ENCODE measurements at places on chromosomes 6 and 20.

DNA sequence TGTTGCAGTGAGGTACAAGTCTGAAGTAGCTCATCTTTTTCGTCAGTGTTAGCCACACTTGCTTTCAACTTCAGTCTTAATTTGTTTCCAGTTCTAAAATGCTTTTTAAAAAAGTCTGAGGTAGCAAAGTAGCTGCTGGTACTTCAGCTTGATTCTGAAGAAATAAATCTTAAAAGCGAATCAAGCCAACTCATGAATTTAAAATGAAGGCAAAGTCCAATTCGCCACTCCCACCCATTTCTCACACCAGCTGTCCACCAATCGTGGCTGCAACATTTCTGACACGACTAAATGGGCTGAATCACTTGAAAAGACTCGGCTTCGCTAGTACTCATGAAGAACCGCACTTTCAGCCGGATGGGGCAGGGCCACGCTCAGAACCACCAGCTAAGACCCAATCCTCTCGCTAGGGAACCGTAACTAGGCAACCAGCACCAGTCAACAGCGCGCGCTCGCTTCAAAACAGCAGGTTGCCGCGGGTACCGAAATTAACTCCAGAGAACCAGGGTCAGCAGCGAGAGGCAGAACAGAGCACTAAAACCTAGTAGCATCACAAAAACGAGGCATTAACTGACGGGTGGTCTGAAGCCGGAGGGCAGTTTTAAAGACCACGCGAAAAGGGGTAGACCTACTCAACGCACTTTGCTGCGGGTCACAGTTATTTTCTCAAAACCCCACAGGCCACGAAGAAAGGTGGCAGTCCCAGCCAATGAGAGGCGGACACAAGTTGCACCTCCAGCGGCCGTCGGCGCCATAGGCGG is 900 bp downstream of the BCLAF1 start:
- peak; percentile 82 for DNase-seq

DNA sequence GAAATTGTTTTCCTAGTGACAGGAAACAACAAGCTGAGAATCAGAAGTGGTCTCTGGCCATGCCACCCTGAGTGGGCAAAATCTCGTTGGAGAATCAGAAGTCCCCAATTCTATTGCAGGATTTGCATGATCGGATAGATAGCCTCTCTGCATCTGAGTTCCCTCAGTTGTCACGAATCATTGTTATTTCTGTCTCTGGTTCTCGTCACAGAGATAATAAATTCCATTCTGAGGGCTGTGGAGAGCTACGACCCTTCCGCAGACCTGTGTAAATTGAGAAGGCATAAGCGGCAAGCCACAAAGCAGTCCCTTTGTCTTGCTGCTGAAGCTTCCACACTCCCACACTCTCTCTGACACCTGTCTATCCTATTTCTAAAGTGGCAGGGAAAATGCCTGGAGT is 102.4 kb upstream of the CNR1 start:
- DNase-seq: no peak

- peak; percentile 24 for DNase-seq
Measured at GRCh38 chr6:139029470-139030227, 1.1 kb downstream of the ABRACL start.

DNA sequence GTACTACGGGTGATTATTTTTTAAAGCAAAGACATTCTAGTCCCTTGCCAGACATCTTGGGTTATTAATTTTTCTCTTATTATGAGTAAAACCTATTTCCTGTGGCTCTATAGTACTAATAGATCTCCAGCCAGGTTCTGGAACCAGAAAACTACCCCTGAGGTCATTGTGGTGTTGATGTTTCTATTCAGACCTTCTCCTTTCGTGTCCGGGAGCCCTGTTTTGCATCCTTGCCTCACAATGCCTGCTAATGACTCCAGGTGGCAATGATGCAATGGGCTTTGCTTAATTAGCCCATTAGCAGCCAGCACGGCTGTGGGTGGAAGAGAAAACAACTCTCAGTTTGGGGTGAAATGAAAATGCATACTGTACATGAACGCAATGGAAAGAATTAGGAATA is 62.9 kb upstream of the ARG1 start:
- no peak for DNase-seq

DNA sequence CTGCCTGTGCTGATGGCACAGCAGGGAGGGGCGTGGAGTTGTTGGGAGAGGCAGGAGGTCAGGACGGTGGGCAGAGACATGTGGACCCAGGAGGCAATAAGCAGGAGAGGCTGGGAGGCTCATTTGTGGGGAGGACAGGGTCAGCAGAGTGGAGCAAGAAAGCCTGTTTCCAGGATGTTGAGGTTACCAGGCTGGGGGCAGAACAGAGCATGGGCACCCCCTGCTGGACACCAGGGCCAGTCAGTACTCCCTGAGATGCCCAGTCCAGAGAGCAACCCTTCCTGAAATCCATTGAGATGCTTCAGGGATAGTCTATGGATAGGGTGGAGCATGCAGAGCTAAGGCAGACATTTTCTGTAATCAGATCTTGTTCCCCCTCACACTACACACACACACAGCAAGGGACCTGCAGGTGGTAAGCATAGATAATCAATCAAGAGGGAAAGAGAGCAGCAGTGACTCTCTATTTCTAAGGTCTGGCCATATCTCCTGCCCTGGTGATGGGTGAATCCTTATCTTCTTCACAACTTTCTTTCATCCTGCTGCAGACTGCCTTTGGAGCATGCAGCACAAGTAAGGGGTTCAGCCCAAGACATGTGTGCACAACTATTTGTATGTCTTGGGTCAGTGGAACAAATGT is 41.7 kb downstream of the MOCS1 start:
- DNase-seq: peak; percentile 13

- no peak for DNase-seq
Measured at GRCh38 chr6:15698471-15698870, 35.6 kb upstream of the DTNBP1 start.

DNA sequence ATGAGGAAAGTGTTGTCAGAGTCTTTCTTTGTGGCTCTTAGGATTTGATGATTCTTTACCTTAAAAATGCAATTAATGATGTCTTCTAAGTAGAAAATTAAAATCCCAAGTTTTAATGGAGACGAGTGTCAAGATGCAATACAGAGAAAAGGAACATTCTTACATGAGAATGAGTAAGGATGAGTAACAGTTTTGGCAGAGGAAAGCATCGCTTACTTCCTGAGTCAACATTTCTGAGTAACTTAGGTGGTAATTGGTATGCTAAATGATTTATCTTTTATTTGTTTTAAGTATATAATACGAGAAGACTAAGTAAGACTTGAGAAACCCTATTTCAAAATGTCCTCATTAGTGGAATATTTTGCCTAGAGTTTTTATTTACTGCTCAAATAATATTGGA is 101.3 kb downstream of the RTN4IP1 start:
- DNase-seq: no peak

DNA sequence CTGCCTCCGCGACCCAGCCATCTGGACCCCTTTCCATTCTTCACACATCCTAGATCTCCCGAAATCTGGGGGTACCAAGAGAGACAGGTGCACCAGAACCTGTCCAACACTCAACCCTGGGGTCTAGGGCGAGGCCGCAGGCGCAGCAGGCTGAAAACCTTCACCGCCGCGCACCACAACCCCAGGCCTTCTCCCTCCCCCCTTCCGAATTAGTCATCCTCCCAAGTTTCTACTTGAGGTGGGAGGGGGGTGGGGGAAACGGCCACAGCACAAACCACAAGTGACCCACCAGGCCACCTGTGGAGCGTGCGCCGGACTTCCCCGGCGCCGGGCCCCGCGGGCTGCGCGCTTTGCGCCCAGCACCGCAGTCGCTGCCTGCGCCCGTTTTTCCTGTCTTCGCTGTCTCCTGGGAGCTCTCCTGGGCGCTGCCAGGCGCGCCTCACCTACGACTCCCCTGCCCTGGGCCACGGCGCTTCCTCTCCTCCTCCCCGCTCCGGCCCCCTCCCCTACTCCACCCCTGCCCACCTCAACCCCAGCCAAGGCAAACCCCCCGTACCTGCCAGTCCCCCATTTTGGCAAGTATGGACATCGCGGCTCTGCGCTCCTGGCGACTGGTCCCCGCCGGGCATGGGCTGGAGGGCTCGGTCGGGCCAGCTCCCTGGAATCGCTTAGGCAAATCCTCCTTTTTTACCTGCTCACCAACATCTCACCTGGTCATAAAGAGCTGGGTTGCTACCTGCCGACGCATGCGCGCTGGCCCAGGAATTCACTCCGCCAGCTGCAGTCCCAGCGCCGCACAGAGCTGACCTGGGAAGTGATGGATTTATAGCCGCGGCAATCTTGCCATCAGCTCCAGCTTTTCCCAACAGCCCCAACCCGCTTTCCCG is 4.2 kb upstream of the TFAP2A start:
- no peak for DNase-seq

GRCh38 chr6:133917781-133918180 is 28.9 kb downstream of the TCF21 start:
- DNase-seq: no peak

DNA sequence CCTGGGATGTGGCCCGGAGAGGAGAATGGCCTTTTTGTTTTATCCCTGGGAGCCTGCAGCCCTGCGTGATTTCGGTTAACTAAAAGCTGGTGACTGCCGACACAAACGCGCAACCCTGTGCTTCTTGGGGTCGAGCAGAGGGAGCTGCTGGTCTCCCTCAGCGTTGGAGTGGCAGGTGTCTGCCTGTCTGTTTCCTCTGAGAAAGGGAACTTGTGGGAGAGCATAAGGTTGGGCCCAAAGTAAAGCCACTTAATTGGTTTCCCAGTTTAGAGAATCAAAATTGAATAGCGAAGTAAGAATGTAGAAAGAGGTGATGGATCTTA is 500 bp downstream of the LTV1 start:
- no peak for DNase-seq

- no peak for DNase-seq
Measured at GRCh38 chr20:15257569-15257870, 920.1 kb upstream of the FLRT3 start.

DNA sequence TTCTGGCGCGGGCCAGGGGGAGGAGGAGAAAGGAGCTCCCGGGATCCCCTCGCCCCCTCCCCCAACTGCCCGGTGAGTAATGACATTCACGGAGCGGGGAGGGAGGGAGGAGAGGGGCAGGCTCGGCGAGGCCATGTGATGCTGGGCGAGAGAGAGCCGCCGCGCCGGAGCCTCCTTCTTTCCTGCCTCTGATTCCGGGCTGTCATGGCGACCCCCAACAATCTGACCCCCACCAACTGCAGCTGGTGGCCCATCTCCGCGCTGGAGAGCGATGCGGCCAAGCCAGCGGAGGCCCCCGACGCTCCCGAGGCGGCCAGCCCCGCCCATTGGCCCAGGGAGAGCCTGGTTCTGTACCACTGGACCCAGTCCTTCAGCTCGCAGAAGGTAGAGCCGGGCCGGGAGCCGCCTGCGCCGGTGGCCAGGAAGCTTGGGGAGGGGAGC is at the start of gene GDAP1L1:
Gene GDAP1L1 (plus strand): TSS at position 178 of the 441 bp plus-strand sequence. CDS start 27 bp downstream, at position 205.
- no peak for DNase-seq

DNA sequence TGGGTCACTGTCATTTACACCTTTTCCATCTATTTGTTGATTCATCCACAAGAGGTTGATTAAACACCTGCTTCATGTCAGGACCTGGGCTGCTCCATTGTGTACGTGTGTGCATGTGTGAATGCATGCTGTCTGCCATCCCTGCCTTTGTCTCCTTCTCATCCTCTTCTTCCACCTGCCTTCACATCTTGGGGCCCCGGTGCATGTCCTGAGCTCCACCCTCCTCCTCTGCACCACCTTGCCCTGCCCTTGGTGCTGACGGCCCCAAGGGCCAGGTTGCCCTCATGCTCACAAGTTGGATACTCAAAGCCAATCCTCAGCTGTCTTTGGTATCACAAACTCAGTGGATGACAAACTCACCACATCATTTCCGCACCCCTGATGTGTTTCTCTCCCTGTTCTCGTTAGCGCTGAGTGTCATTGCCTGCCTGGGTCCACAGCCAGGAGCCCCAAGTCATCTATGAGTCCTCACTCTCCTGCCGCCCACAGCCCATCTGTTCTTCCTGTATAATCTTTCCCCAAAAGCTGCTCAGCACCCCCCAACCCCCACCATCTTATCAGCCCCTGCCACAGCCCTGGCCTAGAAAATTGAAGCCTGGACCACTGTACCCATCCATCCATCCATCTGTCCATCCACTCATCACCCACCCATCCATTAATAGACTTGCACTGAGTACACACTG is 85.0 kb downstream of the SRC start:
- DNase-seq: no peak

- no peak for DNase-seq
Measured at GRCh38 chr20:22563062-22563965, 21.1 kb downstream of the FOXA2 start.

- DNase-seq: no peak
Measured at GRCh38 chr6:24255676-24256075, 102.2 kb downstream of the DCDC2 start.

DNA sequence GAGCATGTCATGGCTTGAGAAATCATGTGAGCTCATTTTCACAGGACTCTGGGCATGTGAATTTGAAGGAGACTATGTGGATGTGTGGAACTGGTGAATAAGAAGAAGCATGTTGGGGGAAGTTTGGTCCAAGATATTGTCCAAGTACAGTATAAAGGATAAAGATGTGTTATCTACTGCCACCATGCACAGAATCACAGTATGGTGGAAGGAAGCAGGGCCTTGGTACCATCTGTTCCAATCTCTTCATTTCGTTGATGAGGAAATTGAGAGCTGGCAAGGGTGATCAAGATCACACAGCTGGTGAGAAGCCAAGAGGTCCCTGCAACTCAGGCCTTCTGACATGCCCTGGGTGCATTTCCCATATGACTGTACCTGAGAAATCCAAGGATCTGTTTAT is 31.5 kb upstream of the RIPOR2 start:
- DNase-seq: no peak

DNA sequence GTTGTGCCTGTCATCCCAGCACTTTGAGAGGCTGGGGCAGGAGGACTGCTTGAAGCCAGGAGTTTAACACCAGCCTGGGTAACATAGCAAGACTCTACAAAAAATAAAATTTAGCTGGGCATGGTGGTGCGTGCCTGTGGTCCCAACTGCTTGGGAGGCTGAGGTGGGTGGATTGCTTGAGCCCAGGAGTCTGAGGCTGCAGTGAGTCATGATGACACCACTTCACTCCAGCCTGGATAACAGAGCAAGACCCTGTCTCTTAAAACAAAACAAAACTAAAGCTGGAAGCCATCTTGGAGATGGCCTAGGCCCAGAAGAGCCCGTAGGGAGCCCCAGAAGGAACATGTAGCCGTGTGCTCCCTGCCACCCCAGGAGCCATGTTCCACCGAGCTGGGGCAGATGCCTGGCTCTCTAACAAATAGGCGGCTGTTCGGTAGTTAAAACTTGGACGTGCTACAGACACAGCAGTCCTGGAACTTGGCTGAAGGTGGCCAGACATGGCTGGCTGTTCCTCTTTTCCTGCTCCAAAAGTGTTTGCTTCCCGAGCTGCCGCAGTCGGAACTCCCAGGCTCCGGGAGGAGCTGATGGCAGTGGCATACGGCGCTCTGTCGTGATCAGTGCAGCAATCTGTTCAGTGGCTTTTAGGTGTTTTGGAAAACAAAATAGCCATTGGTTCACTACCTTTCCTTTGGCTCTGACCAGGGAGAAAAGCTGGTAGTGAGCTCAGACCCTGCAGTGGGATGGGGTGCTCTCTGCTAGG is 37.0 kb downstream of the DYNLT1 start:
- DNase-seq: no peak

GRCh38 chr6:170092826-170093225 is 198.1 kb downstream of the DLL1 start:
- DNase-seq: no peak

Measured in activated naive CD8-positive, alpha-beta T cell treated with anti-CD3 and anti-CD28 coated beads for 36 hours (primary cell).